Stimulated activated naive CD4-positive, alpha-beta T cell (primary cell): ENCODE measurements at places on chromosomes 12 and 14.

DNA sequence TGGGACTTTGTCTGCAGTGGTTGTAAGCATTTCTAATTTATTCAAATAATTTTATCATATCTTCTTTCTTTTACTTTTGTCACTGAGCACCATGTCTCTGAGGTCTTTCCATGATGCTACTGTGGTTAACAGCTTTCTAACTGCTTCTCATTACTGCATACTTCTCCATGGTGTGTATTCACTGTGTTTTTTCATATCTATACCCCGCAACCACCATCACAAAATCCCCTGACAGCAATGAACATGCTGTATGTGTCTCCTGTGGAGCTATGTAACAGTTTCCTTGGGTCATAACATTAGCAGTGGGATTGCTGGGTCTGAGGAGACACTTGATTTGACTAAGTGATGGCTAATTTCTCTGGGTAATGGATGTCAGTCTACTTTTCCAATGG lies 29.2 kb upstream of the CHST11 start:
- no peak for DNase-seq

- no peak for DNase-seq
Observed at GRCh38 chr12:99261256-99261655, 386.3 kb upstream of the GARIN6 start.

DNA sequence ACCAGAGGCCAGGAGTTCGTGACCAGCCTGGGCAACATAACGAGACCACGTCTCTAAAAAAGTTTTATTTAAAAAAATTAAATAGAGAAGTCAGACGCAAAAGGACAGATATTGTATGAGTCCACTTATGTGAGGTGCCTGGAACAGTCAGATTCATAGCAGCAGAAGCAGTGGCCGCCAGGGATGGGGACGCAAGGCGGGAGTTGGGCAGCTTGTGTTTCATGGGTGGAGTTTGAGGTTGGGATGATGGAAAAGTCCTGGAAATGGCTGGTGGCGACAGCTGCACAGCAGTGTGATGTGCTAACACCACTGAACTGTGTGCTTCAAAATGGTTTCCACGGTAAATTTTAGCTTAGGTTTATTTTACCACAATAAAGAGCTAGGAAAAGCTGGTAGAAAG lies 57.6 kb upstream of the DDX11 start:
- no peak for DNase-seq

DNA sequence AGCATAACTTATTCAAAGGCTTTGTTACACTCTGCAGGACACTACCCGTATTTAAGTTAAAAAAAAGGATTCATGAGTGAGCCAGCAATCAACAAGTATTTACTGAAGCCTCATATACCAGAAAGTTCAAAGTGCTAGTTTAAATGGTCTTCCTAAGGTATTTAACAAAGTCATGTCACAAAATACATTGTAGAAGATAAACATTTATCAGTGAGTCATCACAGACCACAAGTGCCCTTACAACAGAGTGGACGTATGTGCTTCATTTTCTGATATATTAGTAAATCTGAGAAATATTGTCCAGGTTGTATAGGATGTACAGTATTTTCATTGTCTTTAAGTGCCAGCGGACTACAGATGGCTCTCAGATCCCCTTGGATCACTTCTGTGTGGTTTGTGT lies 24.2 kb downstream of the FLRT2 start:
- DNase-seq, result no peak

DNA sequence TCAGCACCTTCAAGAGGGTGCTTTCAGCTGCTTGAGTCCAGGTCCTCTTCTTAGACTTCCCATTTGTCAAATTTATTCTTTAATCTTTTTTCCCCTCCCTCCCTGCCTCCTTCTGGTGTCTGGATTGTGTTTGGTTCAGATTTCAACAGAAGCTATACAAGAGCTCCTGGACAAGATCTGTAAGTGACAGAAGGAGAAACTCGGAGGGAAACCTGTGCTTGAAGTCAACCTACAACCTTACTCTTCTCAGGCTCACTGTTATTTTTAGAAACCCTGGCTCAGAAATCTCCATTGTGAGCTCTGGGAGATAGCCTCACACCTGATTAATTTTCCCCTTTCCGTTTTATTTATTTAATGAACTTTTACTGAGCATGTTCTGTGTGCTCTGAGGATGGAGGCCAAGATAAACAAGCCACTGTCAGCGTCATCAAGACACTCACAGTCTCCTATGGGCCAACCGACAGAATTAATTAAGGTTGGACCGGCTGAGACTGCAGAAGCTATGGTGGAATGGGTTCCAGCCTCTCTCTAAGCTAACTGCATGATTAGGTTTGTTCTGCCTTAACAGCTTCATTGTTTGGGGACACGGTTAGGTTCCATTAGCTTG lies 13.5 kb downstream of the PDE1B start:
- no peak for DNase-seq

DNA sequence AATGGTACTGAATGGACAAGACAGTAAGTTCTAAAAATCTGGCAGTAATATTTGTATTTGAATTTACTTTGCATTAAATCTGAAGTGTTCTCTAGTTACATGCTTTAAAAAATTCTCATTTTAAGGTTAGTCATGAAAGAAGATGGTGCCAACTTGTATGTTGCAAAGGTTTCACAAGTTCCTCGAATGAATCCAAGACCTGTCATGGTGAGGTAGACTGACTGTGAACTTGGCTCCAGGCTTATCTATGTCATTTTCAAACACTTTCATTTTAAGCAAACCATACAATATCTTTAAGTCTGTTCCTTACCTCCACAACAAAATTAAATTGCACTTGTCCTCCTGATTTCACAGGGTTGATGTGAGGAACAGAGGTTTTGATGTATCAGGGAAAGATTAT lies 23.4 kb downstream of the CLEC2D start:
- DNase-seq, result no peak

DNA sequence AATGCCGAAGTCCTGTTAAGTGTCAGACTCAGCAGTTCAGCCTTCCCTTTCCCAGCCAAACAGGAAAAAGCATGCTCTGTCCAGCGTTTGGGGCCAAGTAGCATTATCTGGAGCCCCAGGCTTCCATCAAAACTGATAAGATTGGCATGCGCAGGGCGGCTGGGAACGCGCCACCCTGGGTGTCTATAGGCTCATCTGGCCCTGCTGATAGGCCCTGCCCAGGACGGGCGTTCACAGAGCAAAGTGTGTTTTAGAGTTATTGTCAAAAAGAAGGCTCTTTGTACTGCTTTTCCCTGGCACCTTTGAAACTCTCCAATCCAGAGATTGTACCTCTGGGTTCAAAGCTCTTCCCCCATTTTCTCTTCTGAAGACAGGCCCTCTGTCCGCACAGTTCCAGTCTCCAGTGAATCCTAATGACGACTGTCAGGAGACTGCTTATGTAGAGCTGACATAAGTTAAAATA lies at the start of gene ART4:
TSS of gene ART4 (minus strand) at position 102 of the 463 bp plus-strand sequence. CDS start 413 bp downstream, outside the sequence.
- DNase-seq, result no peak

- no peak for DNase-seq
Observed at GRCh38 chr14:102982852-102983470, 60.5 kb downstream of the AMN start.

DNA sequence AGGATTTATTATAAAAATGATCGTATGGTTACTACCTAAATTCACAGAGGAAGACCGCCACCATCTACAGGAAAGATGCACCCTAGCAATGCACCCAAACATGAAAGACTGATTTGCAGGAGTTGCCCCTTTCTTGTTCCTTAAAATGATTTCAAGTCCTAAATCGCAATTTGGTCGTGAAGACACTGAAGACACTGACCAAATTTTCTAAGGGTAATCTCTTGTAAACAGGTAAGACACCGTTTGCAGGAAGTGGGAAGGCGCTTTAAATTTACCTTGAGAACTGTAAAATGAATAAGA lies 1.0 kb downstream of the SOS2 start:
- no peak for DNase-seq

DNA sequence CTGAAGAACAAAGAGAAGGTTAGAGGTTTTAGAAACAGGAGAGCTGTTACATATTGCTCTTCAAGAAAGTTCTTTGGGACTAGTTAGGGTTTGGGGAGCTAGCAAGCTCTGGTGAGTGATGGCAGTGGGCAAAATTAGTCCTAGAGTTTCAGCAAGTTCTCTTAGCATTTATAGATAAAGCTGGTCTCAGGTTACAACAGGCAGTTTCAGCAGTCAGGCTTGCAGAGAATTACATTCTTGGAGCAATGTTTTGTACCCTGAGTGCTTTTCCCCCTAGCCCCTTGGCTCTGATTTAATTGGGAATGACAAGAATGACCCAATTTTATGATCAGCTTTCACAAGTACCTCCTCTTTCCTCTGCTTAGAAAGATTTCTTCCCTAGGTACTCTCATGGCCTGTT lies 21.4 kb upstream of the EID3 start:
- no peak for DNase-seq

DNA sequence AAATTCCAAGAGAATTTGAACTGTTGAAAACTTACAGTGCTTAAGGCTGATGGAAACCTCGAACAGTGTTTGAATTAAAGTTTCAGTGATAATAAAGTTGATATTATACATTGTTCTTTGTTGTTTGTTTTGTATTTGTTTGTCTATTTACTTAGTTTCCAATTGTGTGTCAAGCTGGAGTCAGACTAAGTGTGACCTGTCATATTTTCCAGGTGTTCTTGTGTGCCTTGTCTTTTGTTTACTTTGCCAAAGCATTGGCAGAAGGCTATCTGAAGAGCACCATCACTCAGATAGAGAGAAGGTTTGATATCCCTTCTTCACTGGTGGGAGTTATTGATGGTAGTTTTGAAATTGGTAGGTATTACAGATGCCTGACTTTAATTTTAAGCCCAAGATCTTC lies 6.0 kb downstream of the SLCO1C1 start:
- no peak for DNase-seq

DNA sequence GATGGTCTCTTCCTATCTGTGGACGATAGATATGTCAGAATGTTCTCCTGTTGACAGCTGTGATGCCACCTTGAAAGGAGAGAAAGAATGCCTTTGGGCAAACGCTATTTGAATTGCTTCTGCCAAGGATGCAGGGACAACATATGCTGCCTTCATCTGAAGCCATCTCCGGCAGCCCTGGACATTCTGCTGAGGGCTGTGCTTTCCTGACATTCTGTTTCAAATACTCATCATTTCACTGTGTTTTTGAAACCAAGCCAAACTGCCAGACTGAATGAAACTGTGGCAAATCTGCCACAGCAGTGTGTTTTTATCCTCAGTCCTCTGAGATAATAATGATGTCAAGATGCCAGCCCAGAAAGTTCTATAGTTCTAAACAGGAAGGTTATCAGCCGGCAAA lies 85.8 kb upstream of the BCAT1 start:
- no peak for DNase-seq

- DNase-seq, result no peak
Observed at GRCh38 chr12:28456934-28457710, 266.9 kb downstream of the CCDC91 start.

DNA sequence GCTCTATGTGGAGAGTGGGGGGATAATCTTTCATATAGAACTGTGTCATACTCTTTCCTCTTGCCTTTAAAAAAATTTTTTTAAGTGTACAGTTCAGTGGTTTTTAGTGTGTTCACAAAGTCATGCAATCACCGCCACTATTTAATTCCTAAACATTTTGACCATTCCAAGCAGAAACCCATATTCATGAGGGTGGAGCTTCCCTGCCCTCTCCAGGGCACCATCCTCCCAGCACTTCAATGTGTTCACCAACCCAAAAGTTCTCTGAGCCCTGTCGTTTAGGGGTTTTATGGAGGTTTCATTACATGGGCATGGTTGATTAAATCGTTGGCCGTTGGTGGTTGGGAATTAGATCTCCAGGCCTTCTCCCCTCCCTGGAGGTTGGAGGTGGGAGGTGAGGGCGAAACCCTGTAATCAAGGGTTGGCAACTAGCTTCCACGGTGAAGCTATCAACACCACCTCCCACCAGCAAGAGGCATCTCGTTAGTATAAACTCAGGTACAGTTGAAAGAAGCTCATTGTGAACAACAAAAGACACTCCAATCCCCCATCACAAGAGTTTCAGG lies 42.8 kb upstream of the WNK1 start:
- no peak for DNase-seq

- DNase-seq, result no peak
Observed at GRCh38 chr12:77044721-77045120, 20.6 kb downstream of the E2F7 start.

DNA sequence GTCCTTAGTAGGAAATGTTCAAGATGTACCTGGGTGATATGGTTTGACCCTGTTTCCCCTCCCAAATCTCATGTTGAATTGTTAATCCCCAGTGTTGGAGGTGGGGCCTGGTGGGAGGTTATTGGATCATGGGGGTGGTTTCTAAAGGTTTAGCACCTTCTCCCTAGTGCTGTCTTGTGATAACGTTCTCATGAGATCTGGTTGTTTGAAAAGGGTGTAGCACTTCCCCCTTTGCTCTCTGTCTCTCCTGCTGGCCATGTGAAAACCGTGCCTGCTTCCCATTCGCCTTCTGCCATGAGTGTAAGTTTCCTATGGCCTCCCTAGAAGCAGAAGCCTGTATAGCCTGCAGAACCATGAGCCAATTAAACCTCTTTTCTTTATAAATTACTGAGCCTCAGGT lies 353.0 kb upstream of the SFSWAP start:
- DNase-seq, result no peak

DNA sequence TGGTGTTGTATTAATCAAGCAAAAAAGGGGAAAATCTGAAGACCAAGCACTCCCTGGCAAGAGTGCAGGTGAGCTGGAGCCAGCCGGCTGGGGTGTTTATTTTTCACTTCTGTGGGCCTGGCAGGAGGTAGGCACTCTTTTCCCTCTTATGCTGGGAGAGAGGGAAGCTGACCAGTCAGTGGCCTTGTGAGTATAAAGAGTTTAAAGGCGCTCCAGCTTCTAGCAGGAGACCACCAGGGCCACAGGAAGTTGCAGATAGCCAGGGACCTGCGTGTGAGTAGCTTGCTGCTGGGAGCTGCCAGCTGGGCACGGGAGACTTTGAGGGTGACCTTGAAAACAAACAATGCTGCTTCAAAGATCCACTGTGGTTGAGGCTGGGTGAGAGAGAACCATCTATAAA lies 217.4 kb upstream of the PWP1 start:
- DNase-seq, result no peak

DNA sequence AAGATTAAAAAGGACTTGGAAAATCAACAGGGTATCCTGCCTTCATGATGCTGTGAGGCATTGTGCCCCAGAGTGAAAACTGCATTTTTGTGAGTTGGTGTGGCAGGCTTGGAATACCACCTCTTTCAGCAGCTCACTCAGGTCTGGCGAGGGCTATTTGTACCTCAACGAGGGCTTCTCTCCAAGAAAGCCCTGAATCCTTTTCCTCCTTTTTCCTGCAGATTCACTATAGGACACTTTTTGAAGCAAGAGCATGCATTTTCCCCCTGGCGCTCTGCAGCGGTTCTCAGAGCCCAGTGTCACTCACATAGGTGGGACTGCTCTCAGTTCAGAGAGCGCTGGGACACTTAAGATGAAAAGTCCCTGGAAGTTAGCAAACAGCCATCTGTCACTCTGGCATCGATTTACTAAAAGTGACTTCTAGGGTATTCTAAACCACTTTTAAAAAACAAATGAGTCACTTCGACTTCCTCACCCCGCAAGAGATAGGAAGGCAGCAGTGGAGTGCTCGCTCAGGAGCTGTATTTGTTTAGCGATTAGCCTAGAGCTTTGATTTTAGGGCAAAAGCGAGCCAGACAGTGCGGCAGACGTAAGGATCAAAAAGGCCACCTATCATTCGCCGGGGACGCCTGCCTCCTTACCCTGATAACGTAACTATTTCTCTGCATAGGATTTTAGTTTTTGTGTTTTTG lies 782 bp upstream of the LGR5 start:
- no peak for DNase-seq
